Posterior cingulate gyrus (tissue), 11 donors: ENCODE measurements at places on chromosomes 2 and 18.

DNA sequence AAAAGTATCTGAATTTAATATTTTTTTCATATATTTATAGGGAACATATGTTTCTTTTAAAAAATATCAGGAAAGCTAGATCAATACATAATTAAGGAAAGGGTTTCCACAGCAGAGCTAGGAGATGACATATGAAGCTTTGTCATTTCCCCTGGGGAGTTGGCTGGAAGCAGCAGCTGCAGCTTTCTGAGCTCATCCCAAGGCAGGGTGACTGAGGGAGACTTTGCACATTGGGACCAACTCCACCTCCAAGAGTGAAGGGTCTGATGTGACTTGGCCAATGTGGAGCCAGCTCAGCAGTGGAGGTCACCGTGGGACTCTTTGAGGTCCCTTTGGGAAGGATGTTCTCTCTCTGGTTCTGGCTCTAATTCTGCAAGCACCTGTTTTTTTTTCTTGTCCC lies 315.1 kb downstream of the RDH14 start:
- no peak for DNase-seq

- no peak for DNase-seq
Measured at GRCh38 chr2:218219934-218220333, 2.9 kb downstream of the ARPC2 start.

- no peak for DNase-seq
Measured at GRCh38 chr2:105775809-105776559, 31.3 kb downstream of the NCK2 start.

- no peak for DNase-seq
Measured at GRCh38 chr2:190407246-190407661, 901 bp upstream of the MFSD6 start.

GRCh38 chr2:233350708-233351107 lies 3.6 kb upstream of the DGKD start:
- DNase-seq: no peak

- DNase-seq: no peak
Measured at GRCh38 chr2:64876137-64876647, 113.0 kb upstream of the SLC1A4 start.

GRCh38 chr2:37826611-37827010 lies 98.5 kb upstream of the RMDN2 start:
- DNase-seq: no peak

DNA sequence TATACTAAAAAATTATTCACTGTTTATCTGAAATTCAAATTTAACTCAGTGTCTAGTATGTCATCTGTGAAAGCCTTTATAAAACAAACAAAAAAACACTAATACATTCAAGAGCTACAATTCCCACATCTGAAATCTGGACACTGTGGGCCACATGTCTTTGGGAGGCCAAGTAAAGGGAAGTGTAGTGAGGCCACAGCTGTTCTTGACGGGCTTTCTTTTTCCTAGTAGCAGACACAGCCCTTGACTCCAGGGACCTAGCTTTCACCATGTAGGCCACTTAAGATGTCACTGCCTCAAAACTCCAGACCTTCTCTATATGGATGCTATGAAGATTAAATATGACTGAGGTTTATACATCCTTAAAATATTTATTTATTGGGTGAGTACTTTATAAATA lies 91.1 kb downstream of the RBMS1 start:
- no peak for DNase-seq

GRCh38 chr2:51027968-51028367 lies 4.0 kb downstream of the NRXN1 start:
- DNase-seq: no peak

GRCh38 chr18:13416208-13416607 lies 197.6 kb downstream of the LDLRAD4 start:
- no peak for DNase-seq

- no peak for DNase-seq
Measured at GRCh38 chr18:2854875-2855274, 8.1 kb downstream of the EMILIN2 start.

- DNase-seq: no peak
Measured at GRCh38 chr2:159936471-159936870, 125.9 kb downstream of the PLA2R1 start.

DNA sequence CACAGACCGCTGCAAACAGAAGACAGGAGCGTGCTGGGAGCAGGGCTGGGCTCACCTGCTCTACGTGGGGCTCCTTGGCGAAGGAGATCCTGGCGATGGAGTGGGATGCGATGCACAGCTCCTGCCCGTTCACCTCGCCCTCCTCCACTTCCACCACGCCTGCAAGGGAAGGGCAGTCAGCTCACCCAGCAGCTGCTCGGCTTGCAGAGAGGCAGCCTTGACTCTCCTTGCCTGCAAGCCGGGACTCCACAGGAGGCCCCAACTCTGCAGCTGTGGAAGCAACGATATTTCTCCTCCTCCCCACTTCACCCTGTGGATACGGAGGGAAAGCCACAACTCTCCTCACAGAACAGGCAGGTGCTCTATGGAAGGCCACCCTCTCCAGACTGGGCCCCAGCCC lies 35.1 kb downstream of the THAP4 start:
- no peak for DNase-seq

DNA sequence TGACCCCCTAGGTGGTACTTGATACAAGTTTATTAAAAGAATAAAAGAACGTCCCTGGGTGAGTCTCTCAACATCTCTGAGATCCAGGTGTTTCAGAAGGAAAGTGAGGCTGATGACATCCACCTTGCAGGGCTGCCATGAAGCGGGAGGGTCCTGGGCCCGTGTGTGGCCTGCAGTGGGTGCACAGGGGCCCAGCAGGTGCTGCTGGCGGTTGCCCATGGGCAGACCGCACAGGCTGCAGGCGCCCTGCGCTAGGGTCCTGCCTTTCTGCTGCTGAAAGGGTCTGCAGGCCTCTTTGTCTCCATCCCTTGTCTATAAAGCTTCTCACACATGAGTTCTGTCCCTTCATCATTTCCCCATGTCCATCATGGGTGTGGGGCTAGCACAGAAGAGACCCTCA lies 247.0 kb downstream of the TFCP2L1 start:
- no peak for DNase-seq

- no peak for DNase-seq
Measured at GRCh38 chr2:98768384-98769113, 37.6 kb upstream of the MGAT4A start.

GRCh38 chr18:77103991-77104531 lies 28.5 kb downstream of the MBP start:
- DNase-seq: no peak

- no peak for DNase-seq
Measured at GRCh38 chr2:164910101-164910899, 45.0 kb downstream of the SLC38A11 start.

DNA sequence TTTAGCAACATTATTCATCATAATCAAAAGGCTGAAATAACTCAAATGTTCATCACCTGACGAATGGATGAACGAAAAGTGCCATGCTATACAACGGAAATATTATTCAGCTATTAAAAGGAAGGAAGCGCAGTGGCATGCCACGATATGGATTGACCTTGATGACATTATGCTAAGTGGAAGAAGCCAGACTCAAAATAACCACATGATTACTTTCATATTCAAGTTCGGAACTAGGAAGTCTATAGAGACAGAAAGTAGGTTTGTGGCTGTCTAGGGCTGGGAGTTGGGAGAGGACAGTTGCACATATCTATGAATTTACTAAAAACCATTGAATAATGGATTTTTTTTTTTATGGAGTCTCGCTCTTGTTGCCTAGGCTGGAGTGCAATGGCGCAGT lies 13.4 kb upstream of the PDIA6 start:
- no peak for DNase-seq

DNA sequence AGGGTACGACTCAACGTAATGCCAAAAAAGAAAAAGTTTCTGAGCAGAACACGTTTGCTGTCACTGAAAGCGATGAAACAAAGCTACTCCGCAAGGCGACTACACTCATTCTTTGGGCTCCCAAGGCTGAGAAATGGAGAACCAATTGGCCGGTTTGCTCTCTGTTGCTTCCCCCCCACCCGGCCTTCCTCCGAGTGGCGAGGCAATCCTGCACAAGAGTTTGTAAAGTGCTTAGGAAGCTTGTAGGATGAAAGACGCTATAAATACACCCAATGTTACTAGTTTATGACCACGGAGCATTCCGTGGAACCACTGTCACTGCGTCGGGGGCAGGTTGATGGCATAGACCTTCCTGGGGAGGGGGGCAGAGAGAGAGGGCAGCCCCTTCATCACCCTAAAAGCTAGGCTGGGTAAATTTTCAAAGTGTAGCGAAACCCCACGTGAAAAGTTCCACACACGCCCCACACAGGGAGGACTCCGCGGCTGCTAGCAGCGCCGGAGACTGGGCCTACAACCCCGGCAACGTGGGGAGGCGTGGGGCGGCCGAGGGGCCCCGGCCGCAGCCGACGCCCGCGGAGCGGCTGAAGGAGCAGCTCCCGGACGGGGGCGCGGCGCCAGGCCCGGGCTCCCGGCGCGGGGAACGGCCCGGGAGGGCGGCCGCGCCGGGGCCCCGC lies 915 bp downstream of the CUL3 start:
- DNase-seq: peak; percentile 71

- peak; percentile 81 for DNase-seq
Measured at GRCh38 chr2:191935247-191935646, 88.4 kb upstream of the CAVIN2 start.

- DNase-seq: no peak
Measured at GRCh38 chr2:54666131-54666633, 57.3 kb upstream of the EML6 start.

GRCh38 chr2:237227592-237228280 lies 142.0 kb downstream of the COPS8 start:
- DNase-seq: no peak

DNA sequence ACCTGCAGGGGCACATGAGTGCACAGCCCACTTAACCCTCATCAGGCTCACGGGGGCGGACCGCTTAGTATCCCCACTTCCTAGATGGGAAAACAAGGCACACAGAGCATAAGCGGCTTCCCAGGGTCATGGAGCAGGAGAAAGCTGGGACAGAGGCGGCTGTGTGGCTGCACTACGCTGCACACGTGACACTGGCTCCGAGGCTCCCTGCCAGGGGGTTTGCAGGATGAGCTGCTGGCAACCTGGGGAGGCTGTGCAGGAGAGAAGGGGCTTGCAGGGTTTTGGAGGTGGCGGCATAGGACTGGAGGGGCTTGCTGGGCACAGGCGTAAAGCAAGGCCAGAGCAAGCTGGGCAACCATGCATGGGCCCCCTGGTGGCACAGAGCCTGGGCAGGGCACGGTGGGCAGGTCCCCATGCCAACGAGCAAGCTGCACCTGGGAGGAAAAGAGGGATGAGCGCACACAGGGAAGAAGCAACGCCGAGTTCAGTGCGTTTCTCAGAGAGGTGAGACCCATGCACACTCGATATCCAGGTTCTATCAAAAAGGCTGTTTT lies 268.6 kb downstream of the HDAC4 start:
- DNase-seq: peak; percentile 48

GRCh38 chr18:57223144-57223870 lies 76.4 kb downstream of the BOD1L2 start:
- DNase-seq: no peak

GRCh38 chr18:74353169-74353775 lies 37.6 kb downstream of the C18orf63 start:
- peak; percentile 81 for DNase-seq

- no peak for DNase-seq
Measured at GRCh38 chr18:2326999-2327398, 244.3 kb downstream of the METTL4 start.

- no peak for DNase-seq
Measured at GRCh38 chr2:149418065-149418464, 87.7 kb downstream of the LYPD6 start.

GRCh38 chr2:222964376-222965031 lies 87.5 kb upstream of the KCNE4 start:
- no peak for DNase-seq

DNA sequence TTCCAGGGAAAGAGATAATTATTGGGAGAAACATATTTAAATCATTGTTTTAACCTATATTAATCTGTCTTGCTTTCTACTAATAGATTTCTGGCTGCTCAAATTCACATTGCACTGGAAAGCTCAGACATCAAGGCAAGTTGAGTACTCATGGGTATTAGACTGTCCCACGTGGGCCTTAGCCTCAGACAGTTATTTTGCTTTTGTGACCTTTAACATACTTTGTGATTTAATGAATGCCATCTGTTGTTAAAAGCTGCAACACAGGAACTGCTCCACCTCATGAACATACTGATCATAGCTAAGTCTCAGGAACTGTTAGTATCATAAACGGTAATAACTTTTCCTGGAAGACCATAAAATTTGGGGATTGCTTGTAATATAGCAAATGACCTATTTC lies 2.7 kb upstream of the LCT start:
- no peak for DNase-seq

DNA sequence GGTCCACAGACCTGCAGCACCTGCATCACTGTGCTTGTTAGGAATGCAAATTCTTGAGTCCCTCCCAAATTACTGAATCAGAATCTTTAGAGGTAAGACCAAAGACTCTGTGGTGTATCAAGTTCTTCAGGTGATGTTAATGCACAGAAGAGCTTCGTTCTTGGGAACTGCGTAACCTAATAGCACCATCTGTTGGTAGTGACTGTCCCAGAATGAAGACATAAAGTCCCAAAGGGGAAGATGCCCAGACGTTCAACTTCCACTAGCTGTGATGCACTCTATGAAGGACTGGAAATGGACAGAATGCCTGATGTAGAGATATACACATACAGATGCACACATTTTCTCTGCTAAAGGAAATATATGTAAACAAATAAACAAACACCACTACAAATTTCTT lies 576.0 kb downstream of the LRP1B start:
- DNase-seq: no peak

DNA sequence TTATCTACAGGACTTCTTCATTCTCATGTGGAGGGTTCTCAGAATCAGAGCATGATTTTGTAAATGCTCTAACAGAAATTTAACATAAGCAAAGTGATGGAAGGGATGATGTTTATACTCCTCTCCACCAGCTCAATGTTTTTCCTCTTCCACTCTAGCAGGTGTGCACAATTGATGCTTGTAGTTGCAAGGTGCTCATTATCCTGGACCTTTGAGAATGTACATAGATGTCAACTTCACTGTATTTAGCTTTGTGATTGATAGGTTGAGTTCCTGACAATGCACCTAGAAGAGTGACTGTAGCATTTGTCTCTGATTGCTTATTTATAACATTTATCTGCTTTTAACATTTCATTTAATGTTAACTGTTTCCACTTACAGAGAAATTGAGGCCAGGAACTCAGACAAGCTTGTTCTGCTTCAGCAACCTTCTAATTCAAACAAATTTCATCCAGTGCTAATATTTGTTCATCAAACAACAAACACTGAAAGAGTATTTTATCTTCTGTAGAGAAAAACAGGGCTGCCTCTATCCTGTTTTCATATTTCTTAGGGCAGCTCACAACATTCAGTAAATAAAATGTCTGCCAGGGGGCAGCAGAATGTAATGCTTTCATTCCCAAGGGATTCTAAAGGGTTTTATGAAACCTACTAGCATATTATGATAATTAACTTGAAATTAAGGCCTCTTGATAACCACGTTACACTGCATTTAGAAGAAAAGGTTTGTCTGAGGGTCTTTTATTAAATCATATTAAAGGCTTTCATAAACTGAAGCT lies 127.9 kb upstream of the NOL4 start:
- DNase-seq: no peak

GRCh38 chr2:196597531-196597930 lies 42.0 kb upstream of the CCDC150 start:
- DNase-seq: no peak

- DNase-seq: no peak
Measured at GRCh38 chr2:99851089-99851488, 291.3 kb downstream of the AFF3 start.
